Renal cortex interstitium (tissue), 15 donors: ENCODE measurements at places on chromosomes 12 and 14. TPM values are rescaled to one million over a fixed set of nuclear protein-coding genes. Genes with fewer than 3 reads are reported as not detected.

Gene CLEC7A
- polyA plus RNA-seq: 2.5 TPM

Gene KRT2
- polyA plus RNA-seq: not detected

Gene MANSC4
- 0.44 TPM for polyA plus RNA-seq

Gene TAS2R7
- not detected for polyA plus RNA-seq

Gene CMA1
- polyA plus RNA-seq: 0.19 TPM

Gene CALM1
- polyA plus RNA-seq: 393 TPM

Gene ANO4
- 1.1 TPM for polyA plus RNA-seq

Gene IQSEC3
- polyA plus RNA-seq: 15.3 TPM

Gene TBPL2
- 0.07 TPM for polyA plus RNA-seq

Gene COPZ1
- polyA plus RNA-seq: 219 TPM

- no peak for DNase-seq
These were observed 2.8 kb downstream of the TGM1 start for GRCh38 chr14:24260026-24260779.

- DNase-seq: no peak
These were observed 19.0 kb downstream of the TMEM19 start for GRCh38 chr12:71704920-71705319.

DNA sequence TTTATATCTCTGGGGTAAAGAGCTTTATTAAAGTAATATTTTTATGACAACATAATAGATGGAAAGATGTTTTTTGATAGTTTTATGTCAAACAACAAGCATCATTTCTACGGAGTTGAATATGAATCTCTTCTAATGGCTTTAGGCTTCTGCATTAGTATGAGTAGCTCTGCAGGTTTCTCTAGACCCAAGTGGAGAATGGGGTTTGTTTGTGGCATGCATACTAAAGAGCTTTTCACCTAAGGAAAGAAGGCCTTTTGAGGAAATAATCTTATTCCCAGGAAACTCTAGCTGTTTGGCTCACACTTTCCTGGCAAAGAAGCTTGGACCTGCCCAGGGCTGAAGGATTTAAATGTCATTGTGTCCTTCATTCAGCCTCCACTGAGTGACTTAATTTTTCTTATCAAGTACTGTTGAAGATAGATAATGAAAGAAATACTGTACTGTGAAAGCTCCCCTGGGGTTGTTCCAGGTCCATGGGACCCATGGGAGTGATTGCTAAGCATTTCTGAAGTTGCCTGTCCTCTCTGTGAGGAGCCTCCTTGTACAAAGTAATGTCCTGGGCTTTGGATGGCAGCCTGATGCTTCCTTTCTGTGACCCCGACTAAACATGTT is 469.3 kb downstream of the LRIG3 start:
- no peak for DNase-seq

DNA sequence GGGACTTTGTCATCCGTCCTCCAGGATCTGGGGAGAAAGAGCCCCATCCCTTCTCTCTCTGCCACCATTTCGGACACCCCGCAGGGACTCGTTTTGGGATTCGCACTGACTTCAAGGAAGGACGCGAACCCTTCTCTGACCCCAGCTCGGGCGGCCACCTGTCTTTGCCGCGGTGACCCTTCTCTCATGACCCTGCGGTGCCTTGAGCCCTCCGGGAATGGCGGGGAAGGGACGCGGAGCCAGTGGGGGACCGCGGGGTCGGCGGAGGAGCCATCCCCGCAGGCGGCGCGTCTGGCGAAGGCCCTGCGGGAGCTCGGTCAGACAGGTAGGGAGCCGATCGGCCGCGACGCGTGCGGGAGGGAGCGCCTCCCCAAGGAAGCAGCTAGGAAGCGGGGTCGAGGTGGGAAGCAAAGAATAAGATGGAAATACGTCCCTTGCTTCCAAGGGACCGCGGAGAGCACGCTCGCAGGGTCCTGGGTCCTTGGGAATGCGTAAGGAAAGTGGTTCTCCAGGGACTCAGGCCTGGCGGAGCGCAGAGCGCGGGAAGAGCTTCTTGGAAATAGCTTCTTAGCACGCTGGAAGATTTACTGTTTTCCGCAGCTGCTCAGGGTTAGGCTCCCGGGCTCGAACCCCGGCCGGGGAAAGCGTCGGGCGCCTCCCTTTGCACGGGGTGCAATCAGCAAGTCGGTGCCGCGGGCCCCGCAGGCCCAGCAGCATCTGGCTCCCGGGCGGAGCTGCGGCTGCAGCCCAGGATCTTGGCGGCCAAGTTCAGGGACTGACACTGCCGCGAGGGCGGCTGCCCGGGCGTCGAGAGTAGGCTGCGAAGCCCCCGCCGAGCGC is 457 bp downstream of the SOCS2 start:
- no peak for DNase-seq

- no peak for DNase-seq
These were observed 59.6 kb upstream of the FERMT2 start for GRCh38 chr14:53010193-53011040.

GRCh38 chr12:65169320-65170208 is at the start of gene LEMD3:
Gene LEMD3, plus strand, starts transcription at chr12:65169583. Its CDS starts 14 bp downstream, at chr12:65169597.
- DNase-seq: peak; percentile 92

DNA sequence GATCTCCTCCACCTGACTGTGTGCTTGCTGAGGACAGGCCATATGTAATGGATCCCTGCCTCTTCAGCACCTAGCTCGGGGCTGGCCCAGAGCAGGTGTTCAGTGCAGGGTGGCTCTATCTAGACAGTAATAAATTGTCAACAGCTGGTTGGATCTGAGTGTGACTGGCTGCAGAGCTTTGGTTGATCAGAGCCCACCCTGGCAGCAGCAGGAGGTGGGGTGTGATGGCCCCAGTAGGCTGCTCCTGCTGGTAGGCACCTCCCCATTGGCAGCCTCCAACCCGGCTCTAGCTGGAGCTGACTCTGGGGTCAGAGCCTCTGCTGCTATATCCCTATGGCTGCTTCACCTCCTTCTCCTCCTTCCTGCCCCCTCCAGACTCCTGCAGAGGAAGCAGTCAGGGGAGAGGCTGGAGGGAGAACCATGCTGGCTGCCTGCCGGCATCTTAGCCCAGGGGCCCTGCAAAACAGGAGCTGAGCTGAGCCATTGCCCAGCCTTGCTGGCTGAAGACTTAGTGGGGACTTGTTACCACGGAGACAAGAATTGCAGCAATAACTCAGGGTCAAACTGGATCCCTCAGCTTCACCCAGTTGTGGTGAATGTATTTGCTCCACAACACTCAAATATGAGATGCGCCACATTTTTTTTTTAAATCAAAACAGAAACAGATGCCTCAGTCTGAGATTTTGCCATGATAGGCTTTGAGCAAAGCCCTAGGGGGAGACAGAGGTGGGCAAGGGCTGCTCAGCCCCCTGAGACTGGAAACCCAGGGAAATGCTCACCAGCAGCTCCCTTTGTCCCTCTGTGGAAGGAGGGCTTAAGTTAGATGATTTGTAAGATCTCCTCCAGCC is 22.2 kb downstream of the TMEM63C start:
- DNase-seq: no peak

DNA sequence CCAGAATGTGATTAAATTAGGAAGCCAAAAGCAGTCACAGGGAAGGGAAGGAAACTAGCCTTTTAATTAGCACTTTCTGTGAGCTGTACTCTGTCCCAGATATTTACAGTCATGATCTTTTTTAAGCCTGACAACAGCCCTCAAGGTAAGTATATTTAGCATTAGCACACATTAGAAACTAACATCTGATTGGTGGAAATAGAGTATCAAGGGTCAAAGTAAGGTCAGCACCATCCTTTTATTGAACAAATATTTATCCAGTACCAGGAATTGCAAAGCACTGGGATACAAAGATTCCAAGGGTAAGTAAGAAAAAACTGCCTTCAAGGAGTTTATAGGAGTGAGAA is 28.2 kb downstream of the RPGRIP1 start:
- no peak for DNase-seq

GRCh38 chr12:113260127-113260526 is 38.9 kb downstream of the TPCN1 start:
- no peak for DNase-seq

DNA sequence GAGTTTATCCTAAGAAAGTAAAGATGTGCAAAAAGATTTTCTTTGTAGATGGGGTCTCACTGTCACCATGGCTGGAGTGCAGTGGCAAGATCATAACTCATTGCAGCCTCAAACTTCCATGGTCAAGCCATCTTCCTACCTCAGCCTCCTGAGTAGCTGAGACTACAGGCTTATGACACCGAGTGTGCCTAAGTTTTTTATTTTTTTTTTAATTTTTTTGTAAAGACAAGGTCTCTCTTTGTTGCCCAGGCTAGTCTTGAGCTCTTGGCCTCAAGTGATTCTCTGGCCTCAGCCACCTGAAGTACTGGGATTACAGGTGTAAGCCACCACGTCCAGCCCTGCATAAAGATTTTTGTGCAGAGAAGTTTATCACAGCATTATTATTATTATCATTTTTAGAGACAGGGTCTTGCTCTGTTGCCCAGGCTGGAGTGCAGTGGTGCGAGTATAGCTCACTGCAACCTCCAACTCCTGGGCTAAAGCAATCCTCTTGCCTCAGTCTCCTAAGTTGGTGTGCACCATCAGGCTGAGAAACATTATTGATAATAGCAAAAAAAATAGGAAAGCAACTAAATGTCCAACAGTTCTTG is 19.3 kb upstream of the MDM2 start:
- DNase-seq: no peak

DNA sequence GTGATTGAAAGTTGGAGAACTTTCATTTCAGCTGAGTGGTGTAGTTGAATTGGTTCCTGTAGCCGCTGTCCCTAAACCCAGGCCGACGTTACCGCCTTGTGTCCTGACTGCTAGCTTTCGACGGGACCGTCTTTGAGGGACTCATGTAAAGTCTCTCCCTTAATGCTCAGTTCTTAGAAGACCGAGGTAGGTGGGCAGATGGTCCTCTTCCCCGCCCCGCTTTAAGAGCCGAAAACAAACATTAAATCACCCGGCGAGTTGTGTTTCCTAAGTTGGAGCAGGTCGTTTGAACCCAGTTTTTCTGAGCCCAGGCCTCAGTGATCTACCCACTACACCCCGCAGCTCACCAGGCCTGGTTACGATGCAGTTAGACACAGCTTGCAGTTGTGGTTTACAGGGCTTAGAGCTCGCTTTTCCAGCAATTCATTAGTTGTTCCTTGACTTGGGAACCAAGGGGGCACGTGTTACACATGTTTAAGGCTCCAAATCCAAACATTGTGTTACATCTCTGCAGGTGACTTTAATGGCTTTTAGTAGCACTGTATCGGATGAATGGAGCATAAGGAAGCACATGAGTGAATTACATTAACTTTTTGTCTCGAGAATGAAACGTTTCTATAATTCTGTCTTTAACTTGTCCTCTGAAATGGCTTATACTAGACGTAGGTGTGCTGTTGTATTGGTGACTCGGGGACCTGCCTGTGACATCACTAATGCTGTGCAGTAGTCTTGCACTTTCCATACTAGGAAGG is 790 bp downstream of the NEDD1 start:
- DNase-seq: peak; percentile 19

DNA sequence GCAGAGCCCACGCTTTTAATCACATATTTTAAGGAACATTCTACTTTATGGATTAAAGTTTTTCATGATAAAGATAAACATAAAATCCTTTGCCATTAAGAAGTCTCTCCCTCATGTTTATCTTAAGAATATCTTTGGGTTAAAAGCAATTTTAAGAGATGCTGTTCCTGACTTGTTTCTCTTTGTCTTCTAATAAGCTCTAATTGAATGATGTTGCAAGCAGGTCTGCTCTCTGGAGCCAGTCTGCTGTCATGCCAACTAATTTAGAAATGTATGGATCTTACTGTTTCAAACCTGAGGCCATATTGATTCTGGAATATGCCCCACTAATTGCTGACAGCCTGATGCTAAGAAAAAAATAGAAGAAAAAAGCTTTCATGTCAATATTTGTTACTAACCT is 173.6 kb downstream of the TTC8 start:
- no peak for DNase-seq

DNA sequence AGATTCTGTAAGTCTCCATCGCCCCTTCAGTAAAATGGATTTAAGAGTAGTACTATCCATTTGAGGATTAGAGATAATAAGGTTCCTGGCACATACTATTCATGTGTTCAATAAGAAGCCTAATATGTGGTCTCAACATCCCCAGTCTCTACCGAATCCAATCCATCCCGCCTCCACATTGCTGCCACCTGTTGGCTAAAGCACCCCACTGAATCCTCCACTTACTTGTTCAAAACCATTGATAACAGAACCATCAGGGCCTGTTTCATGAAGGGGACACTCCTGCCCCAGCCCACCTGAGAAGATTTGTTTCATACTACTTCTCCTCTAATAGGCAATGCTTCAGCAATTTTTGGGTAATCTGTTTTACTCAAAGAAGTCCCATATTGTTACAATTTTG is 147.5 kb downstream of the SLC2A13 start:
- no peak for DNase-seq
